ENCODE measurements at places on chromosomes 13 and 19.

DNA sequence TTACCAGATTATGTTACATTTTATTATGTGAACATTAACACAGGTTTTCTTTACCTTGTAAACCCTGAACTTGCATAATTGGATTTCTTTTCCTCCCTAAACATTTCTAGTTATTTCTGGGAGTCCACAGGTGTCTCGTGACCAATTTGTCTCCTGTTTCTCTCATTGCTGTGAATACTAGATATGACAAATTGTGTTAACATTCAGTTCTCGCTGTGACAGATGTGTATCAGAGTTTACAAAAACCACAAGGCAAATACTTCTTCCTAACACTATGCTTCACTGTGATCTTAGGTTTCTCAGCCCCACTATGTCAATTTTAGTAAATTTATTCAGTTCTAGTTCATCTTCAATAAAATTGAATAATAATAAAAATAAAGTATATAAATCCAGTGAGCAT, 1554.9 kb downstream of the EFNB2 start:
- no peak for DNase-seq

- no peak for DNase-seq
Measured at GRCh38 chr13:52399708-52400107, 6.3 kb downstream of the THSD1 start.

DNA sequence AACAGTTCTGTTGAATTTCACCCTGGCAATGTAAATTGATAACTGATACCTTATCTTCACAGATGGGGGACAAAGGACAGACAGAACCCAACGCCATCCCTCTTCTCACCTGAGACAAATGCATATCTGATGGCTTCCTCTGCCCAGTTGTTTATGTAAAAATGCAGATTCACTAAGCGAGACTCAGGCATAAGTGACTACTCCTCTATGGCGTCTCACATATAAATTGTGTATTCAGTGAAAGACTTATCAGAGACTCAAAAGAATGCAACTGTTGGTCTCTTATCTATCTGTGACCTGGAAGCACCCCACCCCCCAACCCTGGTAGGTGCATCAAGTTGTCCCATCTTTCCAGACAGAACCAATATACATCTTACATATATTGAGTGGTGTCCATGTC, 13.3 kb upstream of the CALM3 start:
- no peak for DNase-seq

GRCh38 chr13:100491164-100491842, 97.3 kb downstream of the GGACT start:
- no peak for DNase-seq

- no peak for DNase-seq
Measured at GRCh38 chr19:56126983-56127780, 6.1 kb upstream of the ZNF787 start.

DNA sequence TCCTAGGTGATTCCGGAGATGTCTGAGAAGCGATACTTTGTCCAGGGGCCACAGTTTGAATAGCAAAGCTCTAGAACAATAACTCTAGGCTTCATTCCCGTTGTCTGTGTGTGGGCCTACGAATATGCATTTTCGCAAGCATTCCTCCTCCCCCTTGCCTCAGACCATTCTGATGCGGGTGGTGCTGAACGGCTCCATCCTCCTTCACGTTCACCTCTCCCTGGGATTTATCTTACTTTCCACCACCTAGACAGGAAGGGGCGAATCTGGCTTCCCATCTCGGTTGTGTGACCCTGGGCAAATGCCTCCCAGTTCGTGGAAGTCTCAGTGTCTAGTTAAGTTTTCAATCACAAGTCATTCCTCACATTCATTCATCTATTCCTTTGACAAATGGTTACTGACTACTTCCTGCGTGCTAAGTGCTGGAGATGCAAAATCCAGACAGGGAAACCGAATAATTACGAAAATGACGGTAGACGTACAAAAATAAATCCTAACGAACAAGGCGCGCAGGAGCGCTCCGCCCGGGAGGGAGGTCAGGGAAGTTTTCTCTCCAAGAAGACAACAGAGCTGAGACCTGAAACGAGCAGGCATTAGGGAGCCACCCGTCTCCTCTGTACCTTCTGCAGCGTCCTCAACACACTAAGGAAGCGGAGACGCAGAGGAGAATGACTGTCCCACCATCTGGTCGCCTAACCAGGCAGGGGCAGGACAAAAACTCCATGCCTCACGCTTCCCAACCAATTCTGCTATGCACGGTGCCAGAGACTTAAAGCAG, 1.3 kb upstream of the CNOT3 start:
- no peak for DNase-seq

- no peak for DNase-seq
Measured at GRCh38 chr19:8105471-8105870, 43.9 kb downstream of the FBN3 start.

DNA sequence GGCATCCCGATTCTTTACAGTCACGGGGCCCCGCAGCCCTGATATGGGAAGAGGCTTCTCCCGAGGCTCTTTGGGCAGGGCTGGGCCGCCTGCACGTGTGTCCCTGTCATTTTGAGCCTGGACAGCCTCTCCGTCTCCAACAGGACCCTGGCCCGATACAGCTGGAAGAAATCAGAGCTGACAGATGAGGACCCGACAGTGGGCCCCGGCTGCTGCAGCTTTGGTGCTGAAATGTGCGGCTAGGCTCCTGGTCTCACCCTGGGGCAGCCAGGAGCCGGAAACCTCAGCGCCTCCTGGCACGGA, 3.2 kb downstream of the PIAS4 start:
- DNase-seq, result no peak

DNA sequence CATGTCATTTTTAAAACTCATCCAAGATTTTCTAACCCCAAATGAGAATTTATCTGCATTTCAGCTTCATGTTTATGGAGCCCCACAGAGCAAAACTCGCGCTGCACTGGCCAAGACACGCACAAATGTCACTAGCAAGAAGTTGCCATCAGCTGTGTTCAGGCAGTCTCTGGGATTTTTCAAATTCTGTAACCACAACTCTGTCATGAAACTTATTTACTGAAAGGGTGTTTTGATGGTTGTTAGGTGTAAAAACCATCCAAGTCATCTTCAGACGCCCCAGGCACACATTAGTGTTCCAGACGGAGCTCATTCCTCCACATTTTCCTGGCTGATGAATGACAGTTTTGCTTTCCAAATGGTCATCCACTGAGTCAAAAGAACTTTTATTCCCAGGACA, 63.4 kb downstream of the SLC7A1 start:
- DNase-seq, result no peak

- DNase-seq, result no peak
Measured at GRCh38 chr19:4054441-4055208, 12.1 kb downstream of the ZBTB7A start.

- no peak for DNase-seq
Measured at GRCh38 chr13:46176756-46177155, 5.2 kb downstream of the LCP1 start.

GRCh38 chr13:33349288-33349985, 63.9 kb upstream of the STARD13 start:
- no peak for DNase-seq

DNA sequence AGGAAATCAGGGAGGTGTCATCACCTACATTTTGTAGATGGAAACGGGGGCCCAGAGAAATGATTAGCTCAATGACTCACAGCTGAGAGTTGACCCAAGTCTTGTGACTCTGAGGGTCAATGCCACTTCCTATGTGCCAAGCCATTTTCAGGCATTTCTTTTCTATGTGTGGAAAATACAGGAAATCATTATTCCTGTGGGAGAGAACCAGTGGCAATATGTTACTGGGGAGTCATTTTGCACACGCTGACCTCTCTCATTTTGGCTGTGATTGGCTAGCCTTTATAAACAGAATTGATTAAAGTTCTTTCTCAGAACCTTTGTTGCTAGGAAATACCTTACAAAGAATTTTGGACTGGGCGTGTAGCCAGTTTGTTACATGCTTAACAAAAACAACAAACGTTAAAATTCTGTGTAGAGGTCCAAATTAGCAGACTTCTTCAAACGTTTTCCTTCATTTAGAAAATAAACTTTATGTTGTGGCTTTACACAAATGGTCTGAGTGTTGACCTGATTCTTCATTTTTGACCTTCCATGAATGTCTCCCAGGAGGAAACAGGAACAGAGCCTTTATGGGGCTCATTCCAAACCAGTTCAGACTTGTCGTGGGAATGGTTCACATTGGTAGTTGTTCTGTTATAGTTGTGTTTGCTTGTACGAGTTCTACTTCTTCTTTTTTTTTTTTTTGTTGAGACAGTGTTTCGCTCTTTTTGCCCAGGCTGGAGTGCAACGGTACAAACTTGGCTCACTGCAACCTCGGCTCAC, 11.4 kb downstream of the PCCA start:
- DNase-seq, result no peak

DNA sequence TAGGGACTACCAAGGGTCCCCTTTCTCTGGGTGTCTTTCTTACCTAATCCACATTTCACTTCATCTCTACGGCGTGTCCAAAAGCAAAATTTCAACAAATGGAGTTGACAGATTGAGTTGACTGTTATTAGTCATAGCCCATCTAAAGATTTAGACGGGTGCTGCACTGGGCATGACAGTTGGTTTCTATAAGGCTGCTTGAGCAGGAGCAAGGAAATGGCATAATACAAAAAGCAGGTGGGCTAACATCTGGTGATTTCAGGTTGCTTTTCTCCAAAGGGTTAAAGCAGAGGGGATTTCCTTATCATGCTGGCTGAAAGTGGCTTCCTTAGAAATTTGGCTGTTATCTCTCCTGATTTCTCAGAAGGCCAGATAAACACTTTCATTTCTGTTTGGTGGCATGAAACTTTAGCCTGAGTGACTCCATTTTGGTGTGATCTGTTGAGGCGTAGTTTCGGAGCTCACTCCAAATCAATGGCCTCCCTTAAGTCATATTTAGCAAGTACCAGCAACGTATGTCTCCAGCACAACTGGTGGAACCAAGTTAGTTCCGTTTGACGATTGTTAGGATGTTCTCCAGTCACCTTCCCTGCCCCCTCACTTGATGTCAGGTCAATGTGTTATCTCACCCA, 440.4 kb downstream of the FGF9 start:
- DNase-seq, result no peak

GRCh38 chr13:114226699-114227323, 7.9 kb upstream of the CDC16 start:
- peak; percentile 77 for DNase-seq

GRCh38 chr19:47608969-47609905, at the start of gene BICRA:
BICRA (plus strand) TSS chr19:47609134; CDS start chr19:47673575, 64,441 bp downstream.
- peak; percentile 65 for DNase-seq

DNA sequence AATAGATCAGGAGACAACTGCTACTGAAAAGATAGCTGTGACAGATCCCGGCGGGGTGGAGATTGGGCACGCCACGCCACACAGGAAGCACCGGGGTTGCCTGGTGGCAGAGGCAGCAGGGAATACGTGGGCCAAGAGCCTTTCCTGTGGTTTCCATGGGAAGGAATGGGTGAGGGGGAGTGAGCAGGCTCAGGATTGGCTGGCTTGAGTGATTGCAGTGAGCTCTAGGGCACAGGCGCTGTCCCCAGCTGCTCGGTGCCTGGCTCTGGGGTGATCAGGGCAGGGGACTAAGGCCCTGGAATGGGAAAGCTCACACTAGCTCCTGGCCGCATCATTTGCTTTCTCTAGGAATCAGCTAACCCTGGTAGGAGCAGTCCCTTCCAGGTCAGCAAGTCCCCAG, 166.1 kb downstream of the USP12 start:
- no peak for DNase-seq

DNA sequence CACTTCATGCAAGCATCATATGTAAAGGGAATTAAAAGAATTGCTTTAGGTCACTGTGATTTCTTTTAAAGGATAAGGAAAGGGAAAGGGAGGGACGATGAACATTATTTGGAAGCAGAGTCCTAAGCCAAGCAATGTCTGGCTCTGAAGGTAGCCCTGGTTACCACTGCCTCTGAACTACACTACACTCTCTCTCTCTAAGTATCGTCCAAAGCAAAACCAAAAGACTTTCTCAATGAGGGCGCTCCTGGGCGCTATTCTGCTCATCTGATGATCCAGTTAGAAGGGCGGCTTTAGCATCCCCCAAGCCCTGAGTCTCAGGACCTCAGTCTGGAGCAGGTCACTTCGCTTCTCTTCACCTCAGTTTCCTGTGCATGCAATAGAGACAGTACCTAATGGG, 26.2 kb downstream of the FOXO1 start:
- DNase-seq, result no peak

DNA sequence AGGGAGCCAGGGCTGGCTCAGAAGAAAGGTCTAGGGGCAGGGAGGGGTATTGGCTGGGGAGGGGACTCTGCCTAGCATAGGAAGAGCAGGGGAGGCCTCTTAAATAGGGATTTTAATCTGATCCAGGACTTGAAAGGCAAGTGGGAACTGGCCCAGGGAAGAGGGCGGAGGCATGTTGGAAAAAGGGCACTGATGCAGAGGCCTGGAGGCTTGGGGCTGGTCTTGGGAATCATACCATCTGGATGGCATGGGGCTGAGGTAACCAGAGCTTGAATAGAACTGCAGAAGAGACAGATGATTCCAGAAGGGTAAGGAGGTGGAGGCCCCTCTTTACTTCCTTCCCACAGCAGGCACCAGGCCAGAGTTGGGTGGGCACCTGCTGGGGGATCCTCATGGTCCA, 29.1 kb downstream of the CERS4 start:
- no peak for DNase-seq

- no peak for DNase-seq
Measured at GRCh38 chr13:113342820-113343691, 20.9 kb downstream of the GRTP1 start.

DNA sequence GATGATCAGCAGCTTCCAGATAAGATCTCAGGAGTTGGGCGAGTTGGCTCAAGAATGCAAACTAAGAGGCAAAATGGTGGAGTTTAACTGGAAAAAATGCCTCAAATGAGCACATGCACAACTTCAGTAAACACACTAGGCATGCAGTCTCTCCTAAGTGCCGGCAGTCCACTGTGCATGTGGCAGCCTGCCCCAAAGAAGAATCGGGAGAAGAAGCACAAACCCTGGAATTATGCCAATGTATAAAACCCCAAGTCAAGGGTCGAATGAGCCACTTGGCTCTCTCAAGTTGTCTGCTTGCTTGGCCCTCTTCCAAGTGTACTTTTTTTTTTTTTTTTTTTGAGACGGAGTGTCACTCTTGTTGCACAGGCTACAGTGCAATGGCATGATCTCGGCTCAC, 53.3 kb upstream of the SLITRK1 start:
- no peak for DNase-seq

GRCh38 chr19:3914199-3914598, 18.7 kb upstream of the NMRK2 start:
- no peak for DNase-seq

- DNase-seq, result no peak
Measured at GRCh38 chr13:37640499-37640898, 41.9 kb upstream of the POSTN start.

GRCh38 chr13:47249266-47249665, 352.4 kb upstream of the HTR2A start:
- DNase-seq, result no peak

Data from stimulated activated CD4-positive, alpha-beta T cell treated with anti-CD3 and anti-CD28 coated beads, Interleukin-1b, Interleukin-23, amount 100 ng/mL, for 1 hour (primary cell).